ENCODE measurements at places on chromosomes 5 and 9.

- no peak for DNase-seq
These were observed 25.1 kb downstream of the ERGIC1 start for GRCh38 chr5:172858990-172859811.

GRCh38 chr5:152376886-152377285 lies 28.2 kb downstream of the NMUR2 start:
- no peak for DNase-seq

DNA sequence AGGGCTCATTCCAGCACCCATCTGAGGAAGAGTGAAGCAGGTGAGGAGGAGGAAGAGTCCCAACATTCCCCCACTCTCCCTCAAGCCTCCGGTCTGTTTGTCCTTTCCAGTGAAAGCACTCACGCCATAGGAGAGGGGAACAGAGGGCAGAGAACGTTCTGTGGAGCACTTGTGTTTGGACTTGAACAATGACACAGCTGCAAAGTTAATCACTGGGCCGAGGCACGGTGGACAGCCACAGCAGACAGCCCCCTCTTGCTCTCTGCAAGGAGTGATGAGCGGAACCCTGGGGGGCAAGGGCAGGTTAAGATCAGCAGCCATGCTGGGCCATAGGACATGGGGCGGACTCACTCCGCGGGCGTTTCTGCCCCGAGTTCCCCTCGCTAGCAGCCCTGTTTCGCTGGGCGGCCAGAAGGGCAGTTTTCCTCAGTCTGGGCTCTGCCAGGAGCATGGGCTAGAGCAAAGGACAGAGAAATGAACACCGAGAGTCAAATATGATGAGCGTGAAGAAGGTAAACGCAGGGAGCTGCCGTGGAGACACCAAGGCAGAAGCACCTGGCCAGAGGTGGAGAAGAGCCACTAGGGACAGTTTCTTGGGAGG lies 185.7 kb downstream of the GAPVD1 start:
- no peak for DNase-seq

DNA sequence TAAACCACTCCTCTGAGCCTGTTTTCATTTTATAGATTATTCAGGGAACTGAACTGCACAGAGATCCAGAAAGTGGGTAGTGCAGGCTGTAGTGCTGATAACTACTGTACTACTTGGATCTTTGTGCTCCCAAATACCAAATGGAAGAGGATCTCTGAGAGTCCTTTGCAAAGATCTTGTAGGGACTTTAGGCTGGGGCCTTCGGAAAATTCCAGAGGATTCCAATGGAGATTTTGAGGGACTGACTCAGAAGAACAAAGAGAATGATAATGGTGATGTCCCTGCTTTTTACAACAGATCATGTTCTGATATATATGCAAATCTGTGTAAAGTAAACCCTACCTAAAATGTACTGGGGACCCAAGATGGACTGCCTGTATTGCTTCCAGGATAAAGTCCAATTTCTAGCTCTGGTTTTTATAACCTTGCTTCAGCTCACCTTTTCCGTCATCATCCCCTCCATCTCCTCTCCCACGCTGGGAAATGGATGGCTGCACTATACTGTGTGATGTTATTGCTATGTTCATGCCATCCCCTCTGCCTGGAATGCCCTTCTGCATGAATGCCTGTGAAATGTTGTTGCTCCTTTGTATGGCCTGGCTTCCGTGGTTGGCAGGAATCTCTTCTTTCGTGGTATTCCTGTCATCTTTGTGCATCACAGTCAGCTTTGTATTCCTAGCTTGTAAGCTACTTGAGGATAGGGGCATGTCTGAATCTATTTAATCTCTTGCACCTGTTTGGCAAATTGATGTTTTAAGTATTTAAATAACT lies 9.7 kb upstream of the PSMD5 start:
- DNase-seq = no peak

DNA sequence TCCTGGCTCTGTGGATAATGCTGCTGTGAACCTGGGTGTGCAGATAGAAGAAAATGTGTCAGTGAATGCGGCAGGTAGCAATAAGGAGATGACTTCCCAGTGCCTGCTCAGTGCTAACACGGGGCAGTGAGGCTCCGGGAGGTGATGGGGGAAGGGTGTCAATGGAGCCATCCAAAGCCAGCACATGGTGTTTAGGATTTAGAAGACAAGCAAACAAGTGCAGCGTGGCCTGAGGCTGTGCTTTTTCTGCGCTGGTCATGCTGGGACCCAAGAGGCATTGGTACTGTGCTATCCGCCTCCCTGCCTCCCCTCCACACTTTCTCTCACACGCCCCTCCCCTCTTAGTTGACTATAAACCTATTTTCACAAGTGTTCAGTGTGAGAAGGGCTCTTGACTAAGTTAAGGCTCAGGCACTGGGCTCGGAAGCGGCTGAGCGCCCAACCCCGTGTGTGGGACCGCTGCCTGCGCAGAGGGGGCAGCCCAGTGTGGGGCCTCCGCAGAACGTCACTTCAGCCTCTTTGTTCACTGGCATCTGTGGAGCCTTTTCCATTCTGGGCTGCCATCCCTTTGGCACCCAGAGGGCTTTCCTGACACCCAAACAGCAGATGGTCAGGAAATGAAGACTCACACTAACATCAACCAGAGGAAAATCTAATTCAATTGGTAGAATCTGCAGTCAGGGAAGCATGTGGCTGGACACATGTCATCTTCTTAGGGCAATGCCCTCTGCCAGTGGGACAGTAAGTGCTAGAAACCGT lies 21.8 kb upstream of the NINJ1 start:
- no peak for DNase-seq

- DNase-seq = no peak
These were observed 264.7 kb downstream of the YTHDC2 start for GRCh38 chr5:113778147-113778546.

DNA sequence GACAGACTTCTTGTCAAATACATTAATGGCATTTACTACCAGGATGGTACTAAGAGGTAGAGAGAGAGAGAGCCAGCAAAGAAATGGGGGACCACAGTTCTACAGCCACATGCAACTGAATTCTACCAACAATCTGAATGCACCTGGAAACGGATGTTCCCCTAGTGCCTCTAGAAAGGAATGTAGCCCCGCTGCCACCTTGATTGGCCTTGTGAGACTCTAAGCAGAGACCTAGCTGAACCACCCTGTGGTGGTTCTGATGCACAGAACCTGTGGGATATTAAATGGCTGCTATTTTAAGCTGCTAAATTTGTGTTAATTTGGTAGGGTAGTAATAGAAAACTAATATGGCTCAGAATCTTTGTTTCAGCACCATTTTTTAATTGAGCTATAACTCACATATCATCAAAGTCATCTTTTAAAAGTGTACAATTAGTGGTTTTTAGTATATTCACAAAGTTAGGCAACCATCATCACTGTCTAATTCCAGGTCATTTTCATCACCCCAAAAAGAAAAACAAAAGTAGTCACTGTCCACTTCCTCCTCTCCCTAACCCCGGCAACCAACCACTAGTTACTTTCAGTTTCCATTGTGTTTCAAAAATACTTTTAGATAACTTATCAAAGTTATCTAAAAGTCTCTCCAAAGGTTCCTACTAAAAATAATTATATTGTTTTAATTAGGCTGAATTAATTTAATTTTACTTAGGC lies 51.7 kb downstream of the CPLANE1 start:
- no peak for DNase-seq

GRCh38 chr9:121744687-121745395 lies 93.4 kb downstream of the DAB2IP start:
- DNase-seq = no peak

- DNase-seq = no peak
These were observed 447.3 kb upstream of the MPDZ start for GRCh38 chr9:13726746-13727145.

- no peak for DNase-seq
These were observed 28.3 kb downstream of the RAI14 start for GRCh38 chr5:34684281-34684979.

- no peak for DNase-seq
These were observed 46.5 kb upstream of the IRX2 start for GRCh38 chr5:2797981-2798380.

GRCh38 chr5:36669015-36669651 lies 62.7 kb downstream of the SLC1A3 start:
- no peak for DNase-seq

- DNase-seq = no peak
These were observed 56.1 kb upstream of the ZNF300 start for GRCh38 chr5:150960791-150961396.

DNA sequence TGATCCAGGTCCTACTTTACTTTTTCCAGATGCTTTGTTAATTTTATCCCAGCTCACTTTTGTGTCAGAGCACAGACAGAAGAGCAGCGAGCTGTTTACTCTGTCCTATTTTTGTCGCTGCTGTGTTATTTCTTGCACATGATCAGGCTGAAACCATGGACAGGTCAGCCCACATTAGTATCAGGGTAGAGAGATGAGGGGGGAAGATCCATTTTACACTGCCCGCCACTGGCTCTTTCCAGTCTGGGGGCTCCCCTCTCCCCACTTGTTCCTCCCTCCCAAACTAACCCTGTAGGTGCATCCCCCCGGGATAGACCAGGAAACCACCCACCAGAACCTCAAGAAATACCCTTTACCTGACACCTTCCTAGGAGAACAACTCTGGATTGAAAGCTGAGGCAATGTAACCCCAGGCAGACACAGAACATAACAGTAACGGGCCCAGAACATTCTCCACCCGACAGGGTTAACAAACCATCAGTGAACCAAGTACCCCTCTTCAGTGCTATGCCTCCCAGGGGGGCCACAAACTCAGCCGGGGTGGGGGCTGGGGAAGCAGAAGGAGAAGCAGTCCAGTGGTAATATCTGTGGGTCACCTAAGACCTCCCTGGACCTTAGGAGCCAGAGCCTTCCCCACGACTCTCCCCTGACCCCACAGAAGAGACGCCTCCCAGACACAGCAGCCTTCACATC lies 10.3 kb downstream of the VDAC1 start:
- no peak for DNase-seq

DNA sequence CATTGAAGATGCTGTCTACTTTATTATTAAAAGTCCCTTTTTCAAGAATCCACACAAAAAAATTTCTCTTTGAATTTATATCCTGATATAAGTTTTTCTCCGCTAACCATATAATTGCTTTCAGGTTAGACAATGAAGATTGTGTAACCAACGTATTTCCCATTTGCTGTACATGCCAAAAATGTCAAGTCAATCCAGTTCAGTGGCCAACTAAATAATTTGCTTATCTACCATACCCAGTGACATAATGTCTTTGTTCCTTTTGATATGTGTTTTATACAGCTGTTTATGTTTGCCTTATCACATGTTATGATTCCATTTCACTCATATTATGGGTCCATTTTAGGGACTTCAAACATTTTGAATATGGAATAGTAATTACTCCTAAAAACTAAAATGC lies 349.9 kb downstream of the EFNA5 start:
- DNase-seq = no peak

- DNase-seq = no peak
These were observed 1.3 kb upstream of the SRA1 start for GRCh38 chr5:140558542-140558941.

GRCh38 chr5:136518814-136519213 lies 153.5 kb upstream of the TRPC7 start:
- no peak for DNase-seq

DNA sequence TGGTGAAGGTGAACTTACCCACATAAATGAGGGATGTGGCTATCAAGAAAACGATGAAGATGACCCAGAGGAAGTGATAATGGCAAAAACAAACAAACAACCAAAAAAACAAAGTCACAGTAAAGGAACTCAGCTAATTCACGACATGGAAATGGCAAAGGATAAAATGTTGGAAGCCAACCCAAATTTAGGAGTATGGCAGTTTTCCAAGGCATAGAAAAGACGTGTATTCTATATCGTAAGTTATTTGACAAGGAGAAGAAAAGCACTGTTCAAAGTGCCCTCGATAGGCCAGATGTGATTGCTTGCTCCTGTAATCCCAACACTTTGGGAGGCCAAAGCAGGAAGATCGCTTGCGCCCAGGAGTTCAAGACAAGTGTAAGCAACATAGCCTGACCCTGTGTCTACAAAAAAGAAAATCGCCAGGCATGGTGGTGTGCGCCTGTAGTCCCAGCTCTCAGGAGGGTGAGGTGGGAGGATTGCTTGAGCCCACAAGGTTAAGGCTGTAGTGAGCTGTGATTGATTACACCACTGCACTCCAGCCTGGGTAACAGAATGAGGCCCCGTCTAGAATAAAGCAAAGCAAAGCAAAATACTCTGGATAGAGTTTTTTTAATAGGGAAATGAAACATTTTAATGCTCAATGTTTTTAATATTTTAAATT lies 138.0 kb downstream of the SMARCA2 start:
- no peak for DNase-seq

Measured in D721Med (cell line).